ENCODE measurements at places on chromosomes 2 and 18.

- DNase-seq: peak; percentile 97
Observed at GRCh38 chr2:71948781-71949536, 198.7 kb downstream of the CYP26B1 start.

DNA sequence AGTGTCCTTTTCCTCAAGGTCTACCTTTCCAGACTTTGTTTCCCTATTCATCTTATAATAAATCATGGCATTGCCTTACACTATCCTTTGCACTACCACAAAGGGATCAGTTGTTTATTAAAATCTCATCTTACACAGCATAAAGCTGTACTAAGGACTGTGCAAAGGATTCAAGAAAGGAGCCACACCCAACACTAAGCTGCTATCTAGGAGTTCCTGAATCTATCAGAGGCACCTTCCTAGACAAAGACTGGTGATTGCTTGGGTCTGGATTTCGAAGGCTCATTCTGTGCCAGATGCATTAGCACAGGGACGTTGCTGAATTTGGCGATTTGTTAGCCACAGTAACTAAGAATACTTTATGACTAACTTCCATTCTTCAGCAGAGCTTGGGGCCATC lies 412.0 kb downstream of the NUP35 start:
- DNase-seq: no peak

DNA sequence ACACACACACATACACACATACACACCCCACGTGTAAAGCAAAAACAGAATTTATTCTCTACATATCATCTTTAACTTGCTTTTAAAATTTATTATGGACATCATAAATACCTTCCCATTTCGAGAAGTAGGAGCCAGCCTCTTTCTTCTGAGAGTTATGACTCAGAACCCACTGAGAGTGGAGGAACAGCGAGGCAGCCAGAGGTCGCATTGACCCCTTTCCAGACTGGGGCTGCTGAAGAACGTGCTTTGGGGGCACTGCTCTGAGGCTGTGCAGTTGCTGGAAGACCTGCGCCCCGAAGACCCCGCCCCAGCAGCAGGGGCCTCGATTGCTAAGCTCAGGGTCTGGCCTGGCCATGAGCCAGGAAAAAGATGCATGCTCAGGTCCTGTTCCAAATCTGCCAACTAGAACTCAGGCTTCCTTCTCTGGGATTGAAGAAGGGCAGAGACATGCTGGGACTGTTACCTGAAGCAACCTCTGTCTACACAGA lies 133.8 kb upstream of the TWIST2 start:
- no peak for DNase-seq

GRCh38 chr2:200747668-200748618 lies 63.8 kb upstream of the BZW1 start:
- no peak for DNase-seq

DNA sequence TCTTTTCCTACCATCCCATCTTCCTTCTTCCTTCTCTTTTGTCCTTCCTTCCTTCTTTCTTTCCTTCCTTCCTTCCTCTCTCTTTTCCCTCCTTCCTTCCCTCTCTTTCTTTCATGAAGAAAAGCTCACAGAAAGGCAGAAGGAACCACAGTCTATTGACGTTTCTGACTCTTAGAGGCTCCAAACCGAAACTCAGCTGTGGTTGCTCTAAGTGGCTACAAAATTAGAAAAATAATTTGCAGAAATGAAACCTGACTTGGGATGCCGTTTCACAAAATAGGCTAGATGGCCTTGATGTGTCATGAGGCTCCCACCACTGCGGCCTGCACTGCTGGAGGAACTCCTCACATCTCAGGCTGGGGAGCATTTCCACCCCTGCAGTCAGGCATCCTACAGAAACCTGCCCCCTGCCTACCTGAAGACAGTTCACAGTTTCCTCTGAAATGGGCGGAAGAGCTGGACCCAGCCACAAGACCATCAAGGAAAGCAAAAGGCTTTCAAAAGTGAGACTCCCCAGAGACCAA lies 165.6 kb downstream of the SMAD7 start:
- DNase-seq: no peak

DNA sequence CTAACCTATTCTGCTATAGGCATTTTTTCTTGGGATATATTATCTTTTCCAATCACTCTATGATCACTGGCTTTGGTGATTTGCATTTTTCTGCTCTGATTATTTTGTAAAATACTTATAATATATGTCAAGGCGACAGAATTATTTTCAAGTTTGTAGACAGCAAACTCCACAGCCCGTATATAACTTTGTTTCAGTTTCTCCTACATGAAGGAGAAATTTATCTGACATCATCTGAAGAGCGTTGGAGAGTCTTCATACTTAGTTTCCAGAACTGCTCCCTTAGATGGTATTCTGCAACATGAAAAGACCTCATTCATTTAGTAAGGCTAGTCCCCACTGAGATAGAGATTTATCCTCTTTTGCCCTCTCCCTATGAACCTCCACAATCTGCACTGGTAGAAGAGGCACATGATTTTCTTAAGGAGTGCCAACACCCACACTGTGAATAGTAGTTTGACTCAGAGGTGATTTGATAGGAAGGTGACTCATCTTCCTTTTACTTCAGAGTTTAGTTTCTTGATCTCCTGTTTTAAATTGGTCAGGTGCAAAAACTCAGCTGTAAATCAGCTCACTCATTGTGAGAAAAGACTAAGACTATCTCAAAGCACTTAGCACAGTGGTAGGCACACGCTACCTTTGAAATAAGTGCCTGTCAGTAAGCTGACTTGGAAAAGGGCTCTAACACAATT lies 1848.6 kb upstream of the CELF4 start:
- peak; percentile 13 for DNase-seq

DNA sequence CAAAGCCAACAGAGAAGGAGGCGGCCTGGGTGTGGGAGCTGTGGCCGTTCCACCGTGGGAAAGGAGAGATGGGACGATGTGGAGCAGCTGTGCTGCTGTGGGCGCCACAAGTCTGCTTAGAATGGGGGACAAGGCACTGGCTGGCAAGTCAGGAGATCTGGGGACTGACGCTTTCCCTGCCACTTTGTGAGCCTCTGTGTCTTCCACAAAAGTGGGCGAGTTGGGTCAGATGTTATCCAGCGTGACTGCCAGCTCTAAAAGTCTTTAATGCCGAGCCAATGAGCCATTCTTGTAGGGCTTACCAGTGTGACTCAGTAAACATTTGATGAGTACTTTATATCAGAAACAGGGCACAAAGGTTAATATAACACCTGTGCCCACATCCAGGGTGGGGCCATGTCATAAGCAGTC lies 113.6 kb upstream of the MGAT5 start:
- DNase-seq: no peak

DNA sequence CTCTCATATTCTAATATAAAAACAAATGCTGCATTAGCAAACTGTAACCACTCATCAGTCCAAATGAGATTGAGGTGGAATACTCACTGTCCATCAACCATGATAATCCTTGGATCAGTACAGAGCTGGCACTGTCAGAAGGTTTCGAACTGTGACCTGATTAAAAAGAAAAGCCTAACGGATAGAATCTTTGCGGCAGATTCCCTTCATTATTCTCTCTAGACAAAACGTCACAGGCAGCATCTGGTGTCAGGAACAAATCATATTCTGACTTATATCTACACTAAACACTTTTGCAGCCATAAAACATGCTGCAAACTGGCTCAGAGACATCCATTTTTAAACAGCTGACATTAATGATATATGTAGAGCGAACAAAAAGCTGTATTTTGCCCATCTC lies 677.7 kb upstream of the NXPH2 start:
- no peak for DNase-seq

DNA sequence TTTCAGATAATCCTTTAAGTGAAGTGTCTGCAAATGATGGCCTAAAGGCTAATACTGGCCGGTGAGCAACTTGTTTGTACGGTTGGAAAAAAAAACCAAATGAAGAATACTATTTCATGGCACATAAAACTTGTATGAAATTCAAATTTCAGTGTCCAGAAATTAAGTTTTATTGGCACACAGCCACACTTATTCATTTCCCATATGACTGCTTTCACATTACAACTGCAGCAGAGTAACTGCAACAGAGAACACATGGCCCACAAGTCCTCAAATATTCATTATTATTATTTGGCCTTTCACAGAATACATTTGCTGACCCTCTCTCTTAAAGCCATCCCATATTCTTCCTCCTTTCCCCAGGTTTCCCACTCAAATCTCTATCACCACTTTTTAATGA lies 1268.6 kb downstream of the LRP1B start:
- DNase-seq: no peak

DNA sequence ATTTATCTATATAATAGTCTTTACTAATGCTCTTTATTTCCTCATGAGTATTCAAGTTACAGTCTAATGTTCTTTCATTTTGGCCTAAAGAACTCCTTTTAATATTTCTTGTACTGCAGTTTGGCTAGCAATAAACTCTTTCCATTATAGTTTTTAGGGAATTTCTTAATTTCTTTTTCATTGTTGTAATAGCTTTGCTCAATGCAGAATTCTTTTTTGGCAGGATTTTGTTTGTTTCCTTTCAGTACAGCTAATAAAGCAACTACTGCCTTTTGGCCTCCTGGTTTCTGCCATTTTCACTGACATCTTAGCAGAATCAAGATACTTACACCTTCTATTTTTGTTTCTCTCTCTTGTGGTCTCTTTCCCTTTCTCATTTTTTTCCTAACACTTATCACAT lies 390.4 kb upstream of the RGPD4 start:
- DNase-seq: no peak

GRCh38 chr2:123380370-123380935 lies 644.6 kb upstream of the CNTNAP5 start:
- DNase-seq: peak; percentile 10

GRCh38 chr2:187228986-187229385 lies 219.1 kb downstream of the CALCRL start:
- no peak for DNase-seq

DNA sequence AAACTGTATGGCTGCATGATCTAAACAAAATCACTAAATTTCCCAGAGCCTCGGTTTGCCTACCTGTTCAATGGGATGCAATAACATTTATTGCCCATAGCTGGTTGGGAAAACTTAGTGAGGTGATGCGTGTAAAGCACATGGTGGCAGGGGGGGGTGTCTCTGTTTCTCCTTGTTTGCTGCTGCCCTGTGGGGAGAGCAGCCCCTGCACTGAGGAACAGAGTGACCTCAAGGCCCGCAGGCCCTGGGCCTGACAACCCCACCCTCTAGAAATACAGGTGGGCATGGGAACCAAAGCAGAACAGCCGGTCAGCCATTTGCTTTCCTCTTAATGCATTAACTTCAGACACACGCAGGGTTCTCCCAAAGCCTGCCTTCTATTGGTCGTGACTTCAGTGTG lies 55.1 kb upstream of the SLC66A3 start:
- DNase-seq: no peak

DNA sequence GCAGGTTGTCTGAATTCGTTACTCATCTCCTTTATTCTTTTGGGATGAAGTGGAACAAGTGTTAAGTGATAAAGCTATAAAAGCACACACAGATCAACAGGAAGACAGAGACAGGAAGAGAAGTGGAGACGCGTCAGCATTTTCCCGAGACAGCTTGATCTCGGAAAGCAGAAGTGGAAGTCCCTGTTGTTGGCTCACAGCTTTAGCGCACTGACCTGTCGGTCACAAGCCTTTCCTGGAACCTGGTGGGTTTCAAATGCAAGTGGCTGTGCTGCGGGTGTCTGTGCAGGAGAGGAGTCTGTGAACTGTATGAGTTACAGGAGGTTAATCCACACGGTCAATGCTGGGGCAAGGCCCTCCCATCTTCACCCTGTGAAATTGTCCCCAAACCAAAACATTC lies 116.6 kb upstream of the PELI1 start:
- DNase-seq: no peak

- DNase-seq: no peak
Observed at GRCh38 chr18:62505669-62506494, 16.9 kb upstream of the ZCCHC2 start.

DNA sequence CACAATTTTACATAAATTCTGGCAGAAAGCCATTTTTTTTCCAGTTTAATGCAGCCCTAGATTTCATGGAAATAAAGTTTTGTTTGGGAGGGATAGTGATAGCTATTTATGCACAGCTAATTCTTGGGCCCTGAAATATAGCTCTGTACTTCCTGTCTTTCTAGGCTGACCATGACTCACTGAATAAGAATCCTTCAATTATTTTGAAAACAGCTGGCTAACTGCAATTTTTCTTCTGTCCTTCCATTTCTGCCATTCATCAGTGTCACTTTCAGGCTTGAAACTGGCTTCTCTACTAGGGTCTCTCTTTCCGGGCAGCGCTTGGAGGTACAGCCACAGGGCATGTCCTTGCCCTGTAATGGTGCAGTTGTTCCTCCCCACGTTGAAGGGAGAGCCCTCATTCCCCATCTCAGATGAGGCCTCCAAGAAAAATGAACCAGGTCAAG lies 97.1 kb upstream of the TMEM178A start:
- DNase-seq: no peak

- DNase-seq: no peak
Observed at GRCh38 chr2:183347969-183348368, 223.7 kb downstream of the NUP35 start.

DNA sequence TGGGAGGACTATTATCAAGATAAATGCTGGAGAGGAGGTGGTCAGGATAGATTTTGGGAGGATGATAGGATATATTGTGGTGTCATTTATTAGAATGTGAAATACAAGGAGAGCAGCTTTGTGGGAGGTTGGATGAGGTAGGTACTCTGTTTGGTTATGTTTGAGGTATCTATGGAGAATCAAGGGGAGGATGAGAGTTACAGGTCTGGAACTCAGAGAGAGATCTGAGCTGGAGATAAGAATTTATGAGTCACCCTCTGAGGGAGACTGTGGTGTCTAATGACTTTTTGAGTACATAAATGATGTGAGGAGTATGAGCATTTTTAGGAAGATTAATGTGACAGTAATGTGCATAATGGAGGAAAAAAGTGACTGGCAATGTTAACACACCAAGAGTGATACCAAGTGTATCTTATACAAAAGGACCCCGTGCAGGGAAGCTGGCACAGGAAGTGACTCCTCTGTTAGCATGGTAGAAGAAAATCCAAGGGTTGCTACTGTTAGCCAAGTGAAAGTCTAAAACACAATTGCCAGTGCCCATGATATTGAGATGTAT lies 48.2 kb downstream of the CRIM1 start:
- DNase-seq: peak; percentile 34

DNA sequence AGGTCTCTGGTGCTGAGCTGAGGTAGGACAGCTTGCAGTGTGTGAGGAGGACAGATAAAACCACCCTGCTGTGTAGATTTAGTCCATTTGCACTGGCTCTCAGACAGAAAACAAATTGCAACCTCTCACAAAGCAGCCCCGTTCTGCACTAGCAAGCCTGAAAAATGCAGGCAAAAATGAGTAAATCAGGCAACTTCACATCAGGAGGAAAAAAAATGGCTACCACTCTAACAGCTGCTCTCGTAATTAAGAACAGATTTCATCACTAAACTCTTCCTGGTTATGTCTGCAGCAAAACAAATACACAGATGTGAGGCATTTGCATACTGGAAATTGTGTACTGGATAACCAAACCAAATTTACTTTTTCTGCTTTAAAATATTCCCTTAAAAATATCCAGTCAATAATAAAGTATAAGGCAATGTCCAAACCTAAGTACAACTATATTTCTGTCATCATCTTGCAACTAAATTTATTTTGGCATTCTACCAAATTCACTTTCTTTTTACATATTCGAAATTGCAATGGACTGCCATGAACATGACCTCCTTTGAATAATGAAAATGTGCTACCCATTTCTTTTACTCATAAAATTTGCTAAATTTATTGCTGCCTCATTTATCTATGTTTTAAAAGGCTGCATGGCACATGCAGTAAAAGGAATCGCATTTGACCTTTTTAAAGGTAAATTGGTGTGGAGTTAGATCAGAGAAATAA lies 157.4 kb downstream of the AFF3 start:
- no peak for DNase-seq
